ENCODE measurements at places on chromosomes 3 and 15.

DNA sequence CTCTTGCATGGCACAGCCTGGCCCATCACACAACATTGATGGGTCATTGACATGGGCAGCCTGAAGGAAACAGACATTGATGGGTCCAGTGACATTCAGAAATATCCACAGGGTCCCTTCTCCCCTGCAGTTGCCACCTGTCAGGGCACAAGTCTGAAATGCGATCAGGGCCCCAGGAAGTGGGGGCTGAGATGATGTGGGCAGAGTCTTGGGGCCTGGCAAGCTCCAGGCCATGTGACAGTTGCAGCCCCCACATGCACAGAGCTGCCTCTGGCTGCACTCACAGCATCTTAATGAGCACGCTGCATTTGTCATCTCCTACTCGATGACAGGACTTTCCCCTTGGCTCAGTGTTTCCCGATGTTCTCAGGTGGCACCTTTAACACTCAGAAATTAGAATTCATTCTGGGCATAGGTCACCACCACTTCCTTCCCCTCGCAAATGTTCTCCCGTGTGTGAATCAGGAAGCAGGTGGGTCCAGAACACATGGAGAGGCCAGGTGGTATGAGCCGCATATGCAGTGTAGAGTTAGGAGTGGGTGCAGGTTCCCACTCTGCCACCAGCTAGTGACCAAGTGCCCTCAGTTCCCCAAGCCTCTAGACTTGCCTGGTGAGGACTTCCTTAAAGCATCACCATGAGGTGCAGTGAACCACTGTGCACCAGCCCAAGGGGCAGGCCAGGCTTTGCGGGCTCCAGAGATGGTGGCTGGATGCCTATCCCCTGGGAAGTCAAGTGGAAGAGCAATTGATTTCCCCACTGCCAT, 1.6 kb upstream of the TXNRD3 start:
- no peak for DNase-seq

DNA sequence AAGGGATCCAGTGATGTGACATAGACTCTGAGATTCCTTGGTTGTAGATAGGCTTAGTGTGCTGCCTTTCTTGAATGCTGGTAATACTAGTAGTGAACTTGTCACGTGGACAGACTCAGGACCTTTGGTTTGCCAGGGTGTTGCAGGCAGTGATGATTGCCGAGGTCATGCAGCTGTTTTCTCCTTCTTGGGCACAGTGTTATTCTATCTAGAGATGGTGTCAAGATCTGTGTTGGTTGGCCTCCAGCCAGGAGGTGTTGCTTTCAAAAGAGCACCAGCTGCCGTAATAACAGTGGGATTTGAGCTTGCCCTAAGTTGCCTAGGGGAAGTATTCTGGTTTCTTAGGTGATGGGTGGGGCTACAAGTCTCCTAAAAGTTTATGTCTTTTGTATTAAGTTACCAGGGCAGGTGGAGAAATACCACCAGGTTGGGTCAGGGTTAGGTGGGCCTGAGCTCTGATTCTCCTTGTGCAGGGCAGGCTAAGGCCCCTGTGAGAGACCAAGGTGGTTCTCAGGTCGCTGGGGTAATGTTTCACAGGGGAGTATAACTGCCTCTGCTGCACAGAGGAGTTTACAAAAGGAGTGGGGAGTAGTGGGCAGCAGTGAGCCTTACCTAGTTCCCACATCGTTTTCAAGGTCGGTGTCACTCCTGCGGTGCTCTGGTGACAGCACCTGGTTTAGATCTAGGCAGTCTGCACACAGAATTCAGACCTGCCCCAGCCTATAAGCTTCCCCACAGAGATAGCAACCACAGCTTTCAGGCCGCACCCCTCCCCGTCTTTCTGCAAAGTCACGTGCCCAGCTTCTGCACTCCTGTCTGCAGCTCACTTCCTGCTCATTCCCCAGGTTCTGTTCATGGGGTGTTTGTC, 350.3 kb downstream of the DOCK3 start:
- peak; percentile 13 for DNase-seq

DNA sequence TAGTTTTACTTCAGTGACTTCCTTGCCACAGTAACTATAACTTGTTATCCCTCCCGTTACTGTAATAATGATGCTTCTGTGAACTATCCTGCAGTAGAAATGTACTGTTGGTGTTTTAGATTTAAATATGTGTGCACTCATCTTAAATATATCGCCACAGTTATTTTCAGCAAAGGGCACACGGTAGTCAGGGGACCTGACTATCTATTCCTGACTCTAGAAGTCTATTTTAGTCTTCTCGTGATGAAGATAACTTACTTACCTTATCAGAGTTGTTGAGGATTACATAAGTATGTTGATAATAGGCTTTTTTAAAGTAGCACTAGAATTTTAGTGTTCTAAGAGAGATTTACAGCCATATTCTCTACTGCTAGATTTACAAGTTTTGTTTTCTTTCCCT, 65.3 kb downstream of the ECT2 start:
- no peak for DNase-seq

DNA sequence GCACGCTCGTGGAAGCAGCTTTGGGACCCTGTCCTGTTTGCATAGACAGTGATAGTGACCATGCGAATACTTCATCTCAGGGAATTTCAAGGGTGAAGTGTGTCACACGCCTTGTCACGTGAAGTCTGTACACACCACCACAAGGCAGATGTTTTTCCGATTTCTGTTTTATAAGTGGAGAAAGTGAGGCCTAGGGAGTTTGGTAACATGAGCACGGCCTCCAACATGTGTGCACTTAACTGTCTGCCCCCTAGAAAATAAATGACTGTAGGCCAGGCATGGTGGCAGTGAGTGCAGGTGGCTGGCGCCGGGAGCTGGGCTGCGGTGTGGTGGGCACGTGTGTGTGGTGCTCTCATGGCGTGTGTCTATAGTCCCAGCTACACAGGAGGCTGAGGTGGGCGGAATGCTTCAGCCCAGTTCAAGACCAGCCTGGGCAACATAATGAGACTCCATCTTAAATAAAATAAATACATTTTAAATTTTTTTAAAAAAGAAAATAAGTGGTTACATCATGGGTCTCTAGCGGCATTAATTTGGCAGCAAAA, 42.0 kb downstream of the WHAMM start:
- no peak for DNase-seq

- DNase-seq = no peak
Observed at GRCh38 chr3:109963831-109964230, 626.5 kb upstream of the DPPA4 start.

DNA sequence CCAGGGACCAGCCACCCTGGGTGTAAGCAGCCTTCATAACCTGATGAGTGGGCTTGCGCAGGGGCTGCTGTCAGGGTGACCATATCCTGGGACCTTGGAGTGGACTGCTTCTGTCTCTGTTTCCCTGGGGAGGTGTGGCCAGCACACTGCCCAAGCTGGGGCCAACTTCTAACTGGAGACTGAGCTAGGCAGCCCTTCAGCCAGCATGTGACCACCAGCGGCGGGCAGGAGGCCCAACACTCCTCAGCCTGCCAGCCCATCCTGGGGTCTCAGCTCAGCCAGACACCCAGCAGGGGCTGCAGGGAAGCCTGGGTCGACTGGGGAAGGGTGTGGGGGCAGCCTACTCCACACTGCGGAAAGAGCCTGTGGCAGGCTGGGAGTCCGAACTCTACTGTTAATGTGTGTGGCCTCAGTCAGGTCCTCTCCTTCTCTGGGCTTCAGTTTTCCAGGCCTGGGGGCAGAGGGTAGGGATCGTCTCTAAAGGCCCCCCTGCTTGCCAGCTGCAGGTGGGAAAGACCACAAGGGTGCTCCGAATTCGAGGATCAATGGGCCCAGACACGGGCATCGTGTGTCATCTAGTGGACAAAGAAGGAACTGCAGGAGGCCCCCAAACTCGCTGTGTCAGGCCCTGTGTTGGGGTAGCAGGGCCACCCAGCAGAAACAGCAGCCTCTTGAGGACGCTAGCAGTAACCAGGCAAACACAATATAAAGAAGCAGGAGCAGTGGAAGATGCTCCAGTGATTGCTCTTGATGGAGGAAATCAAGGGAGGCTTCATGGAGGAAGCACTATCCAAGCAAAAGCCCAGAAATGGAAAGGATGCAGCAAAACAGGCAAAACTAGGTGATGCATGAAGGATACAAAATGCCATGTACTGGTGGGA, 2.0 kb upstream of the SEMA3G start:
- DNase-seq = peak; percentile 76

GRCh38 chr15:58109419-58109818, 28.8 kb upstream of the AQP9 start:
- DNase-seq = no peak

DNA sequence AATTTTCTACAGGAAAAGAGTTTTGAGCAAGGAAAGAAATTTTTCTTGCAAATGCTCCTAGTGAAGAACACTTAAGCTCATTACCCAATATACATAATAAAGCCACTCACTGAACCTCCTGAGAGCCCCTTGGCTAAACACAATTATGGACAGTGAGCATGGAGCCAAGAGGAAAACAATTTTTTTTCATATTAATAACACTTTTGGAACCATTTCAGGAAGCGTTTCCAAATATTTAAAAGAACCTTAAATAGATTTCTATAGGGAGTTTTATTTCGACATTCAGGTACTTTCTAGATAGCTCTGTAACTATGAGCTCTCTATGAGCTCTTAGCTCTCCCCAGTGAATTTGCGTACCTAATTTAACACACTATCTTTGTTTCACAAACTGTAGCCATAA, 581.1 kb downstream of the ZNF385D start:
- no peak for DNase-seq

- DNase-seq = no peak
Observed at GRCh38 chr3:37301980-37302708, 127.8 kb upstream of the LRRFIP2 start.

DNA sequence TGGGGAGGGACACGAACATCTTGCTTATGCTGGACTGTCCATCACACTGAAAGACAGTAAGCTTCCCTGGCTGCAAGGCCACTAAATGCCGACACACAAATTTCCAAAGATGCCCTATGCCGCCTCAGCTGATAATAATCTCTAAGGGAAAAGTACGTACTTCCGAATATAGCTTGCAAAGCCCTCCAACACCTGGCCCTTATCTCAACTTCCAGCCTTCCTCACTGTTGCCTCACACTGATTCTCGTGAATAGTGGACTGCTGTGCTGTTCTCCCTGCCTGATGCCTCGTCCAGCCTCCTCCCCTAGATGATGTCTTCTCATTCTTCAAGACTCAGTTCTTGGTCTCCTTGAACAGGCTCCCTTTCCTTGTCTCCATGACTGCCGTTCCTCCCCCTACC, 72.3 kb downstream of the CD47 start:
- no peak for DNase-seq

DNA sequence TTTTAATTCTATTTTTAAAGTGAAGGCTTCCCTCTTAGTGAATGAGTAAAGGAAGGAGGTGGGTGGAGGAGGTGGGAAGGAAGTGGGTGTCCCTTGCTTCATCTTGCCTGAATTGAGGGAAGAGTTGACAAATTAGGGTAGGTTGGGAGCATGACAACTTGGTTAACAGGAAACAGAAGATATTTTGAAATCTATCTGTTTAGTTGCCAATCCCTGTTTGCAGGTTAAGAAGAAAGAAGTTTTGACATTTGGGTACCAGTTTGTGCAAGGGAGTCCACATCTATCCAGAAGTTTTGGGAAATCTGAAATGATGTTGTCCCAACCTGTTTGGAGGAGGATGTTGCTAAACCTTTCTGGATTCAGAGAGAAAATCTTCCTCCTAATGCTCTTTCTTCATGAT, 204.1 kb upstream of the SUCLG2 start:
- no peak for DNase-seq

DNA sequence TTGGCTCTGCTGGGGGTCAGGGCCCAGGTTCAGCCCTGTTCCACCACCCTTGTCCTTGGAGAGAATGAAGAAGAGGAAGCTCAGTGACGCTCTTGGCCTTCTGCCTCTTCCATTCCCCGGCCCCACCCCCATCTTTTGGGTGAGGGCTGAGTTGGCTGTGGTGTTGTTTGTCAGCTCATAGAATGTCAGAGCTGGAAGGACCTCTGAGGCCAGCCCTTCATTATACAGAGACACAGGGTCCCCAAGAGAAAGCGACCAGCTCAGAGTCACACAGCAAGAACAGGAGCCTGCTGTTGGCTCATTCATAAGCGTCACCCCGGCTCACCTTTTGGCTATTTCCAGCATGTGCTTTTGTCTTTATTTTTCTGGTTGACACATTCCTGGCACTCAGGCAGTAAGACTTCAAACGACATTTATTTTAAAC, 68.2 kb downstream of the AAGAB start:
- DNase-seq = no peak

- no peak for DNase-seq
Observed at GRCh38 chr3:137111497-137111896, 153.7 kb downstream of the IL20RB start.

DNA sequence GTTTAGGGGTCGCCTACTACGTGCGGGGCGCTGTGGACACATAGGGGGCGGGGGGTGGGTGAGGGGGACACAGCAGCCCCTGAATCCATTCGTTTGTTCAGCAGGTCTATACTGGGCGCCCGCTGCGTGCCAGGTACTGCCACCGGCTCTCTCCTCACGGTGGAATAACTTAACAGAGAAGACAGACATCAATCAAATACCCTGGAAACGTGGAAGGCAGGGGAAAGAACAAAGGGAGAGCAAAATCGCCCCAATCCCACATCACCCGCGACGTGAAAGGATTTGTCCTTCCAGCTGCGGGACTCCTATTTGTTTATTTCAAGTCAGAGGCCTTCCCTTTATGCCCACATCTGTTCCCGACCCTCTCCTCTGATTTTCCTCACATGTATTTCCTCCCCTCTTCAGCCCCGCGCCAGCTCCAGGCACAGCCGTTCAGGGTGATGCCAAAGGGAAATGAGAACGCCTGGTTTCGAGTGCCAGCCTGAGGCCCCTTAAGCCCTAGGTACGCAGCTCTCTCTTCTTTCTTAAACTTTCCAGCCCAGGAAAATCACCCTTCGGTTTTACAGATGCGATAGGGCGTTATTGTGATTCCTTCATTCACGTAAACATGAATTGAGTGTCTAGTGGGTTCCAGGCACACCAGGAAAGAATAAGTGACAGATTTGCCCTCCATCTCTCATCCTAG, 726 bp upstream of the PROK2 start:
- no peak for DNase-seq

GRCh38 chr15:63595065-63595464, 2.1 kb upstream of the FBXL22 start:
- DNase-seq = no peak

GRCh38 chr3:59812237-59813147, 762.7 kb upstream of the CFAP20DC start:
- DNase-seq = no peak

GRCh38 chr3:78035131-78035641, 995.3 kb downstream of the ROBO2 start:
- DNase-seq = peak; percentile 11

- DNase-seq = peak; percentile 64
Observed at GRCh38 chr3:172449466-172450149, 1.4 kb upstream of the GHSR start.

- no peak for DNase-seq
Observed at GRCh38 chr3:117079997-117080396, 370.4 kb downstream of the TUSC7 start.

DNA sequence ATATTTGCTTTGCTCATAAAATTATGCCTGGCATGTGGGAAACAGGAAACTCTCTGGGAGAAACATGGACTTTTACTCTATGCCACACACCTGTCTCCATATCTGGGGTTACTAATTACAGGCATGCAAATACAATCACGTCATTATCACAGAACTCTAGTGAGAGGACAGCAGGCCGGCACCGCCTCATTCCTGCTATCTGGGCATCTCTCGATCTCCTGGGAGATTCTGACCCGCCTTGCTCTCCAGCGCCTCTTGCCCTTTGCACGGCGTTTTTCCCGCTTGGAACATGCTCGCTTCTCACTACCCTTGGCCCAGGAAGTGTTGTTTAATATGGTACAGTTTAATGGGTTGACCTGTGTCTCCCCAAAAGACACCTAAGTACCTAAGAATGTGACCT, 45.4 kb upstream of the PARL start:
- DNase-seq = peak; percentile 66

GRCh38 chr3:58022490-58022889, 14.3 kb downstream of the FLNB start:
- no peak for DNase-seq

GRCh38 chr15:84938726-84939125, 42.9 kb upstream of the PDE8A start:
- no peak for DNase-seq
